ENCODE measurements at places on chromosomes 1 and 21. TPM values are rescaled to one million over a fixed set of nuclear protein-coding genes. Genes with fewer than 3 reads are reported as not detected.

GRCh38 chr1:31207046-31207445 is 32.6 kb downstream of the NKAIN1 start:
- no peaks in the 10 kb centered on the region for H3K36me3 ChIP-seq
- no peak for DNase-seq
- H3K4me1 ChIP-seq, result peaks cover 13% of the 10 kb centered on the region
- H3K27ac ChIP-seq, result no peak overlapping the region
- H3K4me3 ChIP-seq, result no peak overlapping the region

- DNase-seq, result no peak
- no peaks in the 10 kb centered on the region for H3K27me3 ChIP-seq
- no peaks in the 10 kb centered on the region for H3K36me3 ChIP-seq
- no peak overlapping the region for H3K4me3 ChIP-seq
- no peaks in the 10 kb centered on the region for H3K4me1 ChIP-seq
Observed at GRCh38 chr1:166184897-166185296, 18.1 kb upstream of the FAM78B start.

GRCh38 chr1:46526691-46527291 is 24.7 kb downstream of the KNCN start:
- H3K4me1 ChIP-seq, result peaks cover 23% of the 10 kb centered on the region
- peaks cover 53% of the 10 kb centered on the region for H3K27me3 ChIP-seq
- H3K27ac ChIP-seq, result no peak overlapping the region
- no peak overlapping the region for H3K4me3 ChIP-seq
- peak; percentile 77 for DNase-seq
- no peaks in the 10 kb centered on the region for H3K36me3 ChIP-seq

DNA sequence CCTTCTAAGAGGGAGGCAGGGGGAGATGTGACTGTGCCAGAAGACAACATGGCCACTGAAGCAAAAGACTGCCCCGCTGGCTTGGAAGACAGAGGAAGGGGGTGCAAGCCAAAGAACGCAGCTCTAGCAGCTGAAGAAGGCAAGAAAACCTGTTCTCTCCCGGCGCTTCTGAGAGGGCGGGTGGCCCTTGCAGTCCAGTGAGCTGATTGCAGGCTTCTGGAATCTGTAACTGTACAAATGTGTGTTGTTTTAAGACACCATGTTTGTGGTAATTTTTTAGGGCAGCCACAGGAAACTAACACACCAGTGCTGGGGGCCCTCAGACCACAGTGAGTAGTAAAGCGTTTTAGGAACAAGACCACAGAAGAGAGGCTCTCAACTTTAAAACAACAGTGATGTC is 47.0 kb downstream of the CD46 start:
- H3K27me3 ChIP-seq, result no peaks in the 10 kb centered on the region
- no peak overlapping the region for H3K4me3 ChIP-seq
- peaks cover 20% of the 10 kb centered on the region for H3K36me3 ChIP-seq
- H3K4me1 ChIP-seq, result no peaks in the 10 kb centered on the region
- DNase-seq, result no peak

DNA sequence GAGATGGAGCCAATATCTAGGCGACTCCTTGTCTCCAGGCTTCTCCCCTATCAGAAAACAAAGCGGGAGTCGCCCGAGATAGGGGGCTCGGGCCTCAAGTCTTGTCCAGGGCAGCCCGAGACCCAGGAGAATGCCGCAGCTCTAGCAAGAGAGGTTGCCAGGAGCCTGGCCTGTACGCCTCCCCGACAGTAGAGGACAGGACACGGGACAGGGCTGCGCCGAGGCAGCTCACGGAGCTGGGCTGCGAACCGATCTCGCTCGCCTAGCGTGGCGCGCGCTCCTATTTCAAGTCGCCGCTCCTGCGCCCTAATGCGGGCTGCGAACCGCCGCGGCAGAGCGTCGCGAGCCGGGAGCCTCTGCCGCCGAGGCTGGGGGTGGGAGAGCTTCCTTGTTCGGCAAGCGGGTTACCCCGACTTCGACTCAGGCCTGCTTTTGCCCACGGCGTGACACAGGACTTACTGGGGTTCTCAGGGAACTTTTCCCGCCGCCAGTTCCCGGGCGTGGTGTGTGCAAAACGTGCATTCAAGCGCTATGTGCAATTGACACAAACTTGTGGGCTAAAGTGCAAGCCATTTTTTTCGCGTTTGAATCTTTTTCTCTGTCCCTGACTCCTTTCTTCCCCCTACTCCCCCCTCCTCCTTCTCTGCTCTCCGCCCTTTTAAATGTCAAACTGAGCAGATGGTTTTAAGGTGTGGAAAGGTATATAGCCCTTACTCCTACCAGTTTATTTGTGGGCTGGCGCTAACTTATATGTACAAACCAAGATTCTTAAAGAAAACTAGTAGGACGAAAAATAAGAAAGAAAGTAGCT is 2.4 kb upstream of the PROX1 start:
- no peaks in the 10 kb centered on the region for H3K36me3 ChIP-seq
- no peak for DNase-seq
- H3K27me3 ChIP-seq, result no peaks in the 10 kb centered on the region
- peak overlapping the region; percentile 11 for H3K27ac ChIP-seq
- no peak overlapping the region for H3K4me3 ChIP-seq

- no peak for DNase-seq
- no peak overlapping the region for H3K4me3 ChIP-seq
- no peak overlapping the region for H3K27ac ChIP-seq
- H3K36me3 ChIP-seq, result no peaks in the 10 kb centered on the region
- H3K27me3 ChIP-seq, result peaks cover 14% of the 10 kb centered on the region
- peaks cover 31% of the 10 kb centered on the region for H3K4me1 ChIP-seq
Observed at GRCh38 chr1:206563367-206564207, 48.7 kb downstream of the EIF2D start.

GRCh38 chr1:228141226-228142044 is 1.4 kb downstream of the GUK1 start:
- peak overlapping the region; percentile 75 for H3K27ac ChIP-seq
- peaks cover 11% of the 10 kb centered on the region for H3K36me3 ChIP-seq
- H3K4me3 ChIP-seq, result peak overlapping the region; percentile 96
- no peaks in the 10 kb centered on the region for H3K27me3 ChIP-seq
- H3K4me1 ChIP-seq, result peaks cover 42% of the 10 kb centered on the region

DNA sequence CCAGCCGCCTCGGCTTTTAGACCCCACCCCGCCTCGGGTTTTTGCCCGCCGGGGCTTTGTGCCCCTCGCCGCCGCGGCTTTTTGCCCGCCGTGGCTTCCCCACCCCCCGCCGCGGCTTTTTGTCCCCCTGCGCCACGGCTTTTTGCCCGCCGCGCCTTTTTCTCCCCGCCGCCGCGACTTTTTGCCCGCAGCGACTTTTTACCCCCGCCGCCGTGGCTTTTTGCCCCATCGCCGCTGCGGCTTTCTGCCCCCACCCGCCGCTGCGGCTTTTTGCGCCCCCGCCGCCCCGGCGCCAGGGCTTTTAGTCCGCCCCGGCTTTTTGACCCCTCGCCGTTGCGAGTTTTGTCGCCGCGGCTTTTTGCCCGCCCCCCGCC is 474.4 kb downstream of the FAM72C start:
- no peaks in the 10 kb centered on the region for H3K36me3 ChIP-seq
- no peak for DNase-seq
- no peaks in the 10 kb centered on the region for H3K4me1 ChIP-seq
- H3K27me3 ChIP-seq, result no peaks in the 10 kb centered on the region

Gene PFKFB2
- total RNA-seq, result 9.4 TPM

Gene CFHR3
- not detected for total RNA-seq

Gene HJV
- total RNA-seq, result 0.15 TPM

Gene C8A
- 15.0 TPM for total RNA-seq

Gene S100A12
- total RNA-seq, result not detected

Gene NFASC
- total RNA-seq, result not detected
